Stimulated activated CD8-positive, alpha-beta memory T cell treated with anti-CD3 and anti-CD28 coated beads, Interleukin-4, amount 100 ng/mL, for 1 hour (primary cell): ENCODE measurements at places on chromosomes 4 and X.

DNA sequence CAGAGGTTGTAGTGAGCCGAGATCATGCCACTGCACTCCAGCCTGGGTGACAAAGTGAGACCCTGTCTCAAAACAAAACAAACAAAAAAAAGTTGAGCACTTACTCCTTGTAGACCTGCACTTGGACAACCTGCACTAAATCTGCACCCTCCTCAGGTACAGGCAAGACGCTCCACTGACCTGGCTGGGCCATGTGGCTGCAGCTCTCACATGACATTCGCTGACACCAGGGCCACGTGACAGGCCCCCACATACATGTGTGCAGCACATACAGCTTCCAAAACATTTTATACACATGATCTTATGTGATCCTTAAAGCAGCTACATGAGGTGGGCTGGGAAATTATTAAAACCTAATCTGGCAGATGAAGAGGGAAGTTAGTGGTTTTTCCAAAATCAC lies 62.5 kb downstream of the MGST2 start:
- no peak for DNase-seq

GRCh38 chrX:1416965-1417760 lies 25.2 kb upstream of the SLC25A6 start:
- no peak for DNase-seq

DNA sequence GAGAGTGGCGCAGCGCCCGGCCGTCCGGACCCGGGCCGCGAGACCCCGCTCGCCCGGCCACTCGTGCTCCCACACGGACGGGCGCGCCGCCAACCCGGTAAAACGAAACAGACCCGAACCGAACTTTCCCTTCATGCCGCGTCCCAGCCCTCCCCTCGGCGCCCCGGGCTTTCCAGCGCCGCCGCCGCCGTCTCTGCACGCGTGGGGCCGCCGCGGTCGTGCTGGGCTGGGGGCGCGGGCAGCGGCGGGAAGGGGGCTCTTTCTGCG lies 222 bp downstream of the SMAD1 start:
- DNase-seq: no peak

DNA sequence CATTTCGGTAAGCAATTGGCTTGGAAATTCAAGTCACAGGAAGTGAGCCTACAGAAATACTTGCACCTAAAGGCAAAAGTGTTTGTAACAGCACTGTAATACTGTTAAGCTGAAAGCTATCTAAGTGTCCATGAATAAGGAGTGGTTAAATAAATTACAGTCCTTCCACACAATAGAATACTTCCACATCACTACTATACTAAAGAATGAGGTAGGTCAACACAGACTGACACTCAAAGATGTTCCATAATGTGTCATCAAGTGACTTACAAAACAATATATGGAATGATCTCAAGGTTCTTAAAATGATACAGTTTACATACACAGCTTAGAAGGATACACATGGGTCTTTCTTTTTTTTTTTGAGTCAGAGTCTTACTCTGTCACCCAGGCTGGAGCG lies 27.0 kb downstream of the SLC10A6 start:
- DNase-seq: no peak

DNA sequence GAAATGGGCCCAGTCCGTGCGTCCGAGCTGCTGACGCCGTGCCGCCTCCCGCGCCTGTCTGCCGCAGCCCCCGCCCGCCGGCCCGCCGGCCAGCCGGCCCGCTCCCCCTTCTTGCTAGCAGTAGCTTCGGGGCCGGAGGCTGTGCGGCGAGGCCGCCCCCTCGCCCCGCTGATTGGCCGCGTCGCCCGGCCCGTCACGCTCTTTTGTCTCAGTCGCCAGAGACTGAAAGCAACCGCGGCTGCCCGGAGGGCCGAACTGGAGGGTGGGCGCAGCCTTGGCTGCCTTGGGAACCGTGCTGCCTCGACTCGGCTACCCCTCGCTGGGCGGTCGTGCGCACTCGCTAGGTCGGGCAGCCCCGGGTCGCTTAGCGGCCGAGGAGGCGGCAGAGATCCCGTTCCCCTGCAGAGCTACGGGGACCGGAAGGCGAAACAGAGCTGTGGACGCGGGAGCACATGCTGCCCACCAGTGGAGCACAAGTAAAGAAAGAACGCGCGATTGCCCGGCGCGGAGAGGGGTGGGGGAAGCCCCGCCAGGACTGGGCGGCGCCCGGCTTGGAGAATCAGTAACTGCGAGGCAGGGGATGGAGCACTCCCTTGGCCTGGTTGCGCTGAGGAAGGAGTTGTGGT lies at the start of gene ZCCHC18:
Gene ZCCHC18, plus strand, starts transcription at position 198 of the 626 bp plus-strand sequence. CDS start 1,589 bp downstream, outside the sequence.
- DNase-seq: no peak
